ENCODE measurements at places on chromosomes 7 and 10. TPM values are rescaled to one million over a fixed set of nuclear protein-coding genes. Genes with fewer than 3 reads are reported as not detected.

DNA sequence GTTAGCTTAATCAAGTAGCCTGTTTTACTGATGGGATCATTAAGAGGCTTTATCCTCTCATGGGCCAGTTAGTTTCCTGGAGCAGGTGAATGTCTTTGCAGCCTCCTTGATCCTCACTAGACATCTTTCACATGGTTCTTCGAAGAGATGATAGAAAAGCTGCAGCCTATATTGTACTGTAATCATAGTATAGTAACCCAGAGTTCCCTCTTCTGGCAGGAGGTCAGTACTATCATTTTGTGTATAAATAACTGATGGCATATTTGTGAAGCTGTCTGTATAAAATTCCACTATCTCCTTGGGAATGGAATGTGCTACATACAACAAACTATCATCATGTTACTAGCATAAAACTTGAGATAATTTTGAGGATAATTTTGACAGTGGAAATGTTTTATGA lies 123.8 kb upstream of the PRPS1L1 start:
- H3K4me3 ChIP-seq: no peak overlapping the region
- H3K27me3 ChIP-seq: peaks cover 7% of the 10 kb centered on the region
- H3K36me3 ChIP-seq: no peaks in the 10 kb centered on the region
- peaks cover 5% of the 10 kb centered on the region for H3K4me1 ChIP-seq
- no peak for DNase-seq
- no peak overlapping the region for H3K27ac ChIP-seq

DNA sequence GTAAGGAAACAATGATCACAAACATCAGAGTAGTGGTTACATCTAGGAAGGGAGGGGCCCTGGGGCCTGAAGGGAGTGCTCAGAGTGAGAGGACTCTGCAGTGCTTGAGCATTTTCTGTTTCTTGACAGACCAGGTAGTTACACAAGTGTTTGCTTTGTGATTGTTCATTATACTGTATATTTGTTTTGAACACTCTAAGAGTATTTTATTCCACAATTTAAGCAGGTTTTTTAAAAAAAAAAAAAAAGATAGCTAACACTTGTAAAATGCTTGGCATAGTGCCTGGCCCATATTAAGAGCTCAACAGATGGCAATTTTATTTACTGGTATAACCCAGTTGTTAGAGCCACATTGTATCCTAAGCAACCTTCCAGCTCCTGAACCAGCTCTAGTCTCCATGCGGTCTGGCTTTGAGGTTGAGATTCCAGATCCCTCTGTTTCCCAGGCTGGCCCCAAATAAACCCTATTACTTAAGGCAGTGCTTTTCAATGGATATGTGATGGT lies 20.1 kb upstream of the ATXN7L1 start:
- H3K27ac ChIP-seq: no peak overlapping the region
- no peak overlapping the region for H3K4me3 ChIP-seq
- no peaks in the 10 kb centered on the region for H3K27me3 ChIP-seq
- no peak for DNase-seq
- H3K36me3 ChIP-seq: no peaks in the 10 kb centered on the region

DNA sequence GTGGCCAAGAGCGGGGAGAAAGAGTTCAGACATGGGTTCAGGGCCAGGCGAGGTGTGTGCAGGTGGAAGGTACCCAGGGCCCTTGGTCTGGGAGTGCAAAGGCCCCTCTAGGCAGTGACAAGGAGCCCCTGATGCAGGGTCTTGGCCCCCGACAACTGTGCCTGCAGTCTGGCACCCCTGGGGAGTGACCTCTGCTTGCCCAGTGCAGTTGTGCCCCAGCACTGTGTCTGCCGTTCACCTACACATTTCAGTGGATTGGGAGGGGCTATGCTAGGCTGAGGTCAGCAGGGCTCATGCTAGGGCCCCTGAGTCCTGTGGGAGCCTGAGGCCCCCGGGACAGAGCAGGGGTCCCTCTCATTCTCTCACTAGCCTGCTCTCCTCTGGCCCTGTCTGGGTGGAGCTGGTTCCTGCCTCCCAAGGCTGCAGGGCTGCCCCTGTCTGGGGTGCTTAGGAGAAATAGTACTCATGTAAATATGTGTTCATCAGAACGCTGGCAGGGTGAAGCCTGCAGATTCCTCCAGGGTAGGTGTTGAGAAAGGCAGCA lies 550.4 kb downstream of the TCERG1L start:
- H3K36me3 ChIP-seq: no peaks in the 10 kb centered on the region
- no peak for DNase-seq
- H3K4me3 ChIP-seq: no peak overlapping the region
- no peaks in the 10 kb centered on the region for H3K4me1 ChIP-seq
- H3K27me3 ChIP-seq: no peaks in the 10 kb centered on the region
- no peak overlapping the region for H3K27ac ChIP-seq

Gene ATRNL1
- not detected for total RNA-seq

Gene C10orf105
- not detected for total RNA-seq

Gene POLD2
- 101 TPM for total RNA-seq

DNA sequence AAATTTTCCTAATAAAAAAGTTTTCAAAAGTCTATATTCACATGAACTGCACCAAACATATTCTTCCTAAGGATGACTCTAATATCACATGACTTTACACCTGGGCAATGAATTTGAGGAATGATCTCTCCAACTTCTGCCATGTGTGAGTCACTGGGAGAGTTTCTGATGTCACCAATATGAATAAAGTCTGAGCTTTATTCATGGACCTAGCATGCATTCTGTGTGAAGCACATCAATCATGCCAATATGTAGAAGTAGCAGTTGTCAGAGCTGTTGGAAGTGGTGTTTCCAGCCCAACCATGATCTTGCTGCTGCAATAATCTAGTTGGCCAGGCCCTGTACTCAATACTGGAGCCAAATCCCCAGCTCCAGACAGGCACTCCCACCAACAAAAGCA lies 91.7 kb upstream of the IFRD1 start:
- H3K27ac ChIP-seq: no peak overlapping the region
- no peaks in the 10 kb centered on the region for H3K36me3 ChIP-seq
- H3K4me1 ChIP-seq: no peaks in the 10 kb centered on the region
- H3K27me3 ChIP-seq: peaks cover 30% of the 10 kb centered on the region
- no peak for DNase-seq
- no peak overlapping the region for H3K4me3 ChIP-seq

Gene IGF2BP3
- total RNA-seq: 0.31 TPM

GRCh38 chr7:52017802-52018679 lies 701.4 kb upstream of the COBL start:
- no peaks in the 10 kb centered on the region for H3K4me1 ChIP-seq
- no peak overlapping the region for H3K27ac ChIP-seq
- no peak overlapping the region for H3K4me3 ChIP-seq
- DNase-seq: no peak
- H3K27me3 ChIP-seq: no peaks in the 10 kb centered on the region

Gene AEBP1
- total RNA-seq: 1.0 TPM

- peaks cover 26% of the 10 kb centered on the region for H3K27me3 ChIP-seq
- no peak overlapping the region for H3K4me3 ChIP-seq
- no peaks in the 10 kb centered on the region for H3K4me1 ChIP-seq
- no peaks in the 10 kb centered on the region for H3K36me3 ChIP-seq
- no peak for DNase-seq
Observed at GRCh38 chr10:75708060-75708459, 276.6 kb downstream of the LRMDA start.

Gene CCDC172
- total RNA-seq: not detected

GRCh38 chr7:156610130-156610529 lies 30.4 kb upstream of the RNF32 start:
- H3K27ac ChIP-seq: no peak overlapping the region
- no peak overlapping the region for H3K4me3 ChIP-seq
- H3K27me3 ChIP-seq: peaks cover 28% of the 10 kb centered on the region
- peaks cover 11% of the 10 kb centered on the region for H3K4me1 ChIP-seq
- H3K36me3 ChIP-seq: no peaks in the 10 kb centered on the region

Gene BHLHA15
- total RNA-seq: 2.4 TPM

- peaks cover 23% of the 10 kb centered on the region for H3K36me3 ChIP-seq
- H3K27me3 ChIP-seq: peaks cover 8% of the 10 kb centered on the region
- peak overlapping the region; percentile 93 for H3K27ac ChIP-seq
- DNase-seq: no peak
Observed at GRCh38 chr7:96708872-96709271, 774 bp downstream of the SEM1 start.

DNA sequence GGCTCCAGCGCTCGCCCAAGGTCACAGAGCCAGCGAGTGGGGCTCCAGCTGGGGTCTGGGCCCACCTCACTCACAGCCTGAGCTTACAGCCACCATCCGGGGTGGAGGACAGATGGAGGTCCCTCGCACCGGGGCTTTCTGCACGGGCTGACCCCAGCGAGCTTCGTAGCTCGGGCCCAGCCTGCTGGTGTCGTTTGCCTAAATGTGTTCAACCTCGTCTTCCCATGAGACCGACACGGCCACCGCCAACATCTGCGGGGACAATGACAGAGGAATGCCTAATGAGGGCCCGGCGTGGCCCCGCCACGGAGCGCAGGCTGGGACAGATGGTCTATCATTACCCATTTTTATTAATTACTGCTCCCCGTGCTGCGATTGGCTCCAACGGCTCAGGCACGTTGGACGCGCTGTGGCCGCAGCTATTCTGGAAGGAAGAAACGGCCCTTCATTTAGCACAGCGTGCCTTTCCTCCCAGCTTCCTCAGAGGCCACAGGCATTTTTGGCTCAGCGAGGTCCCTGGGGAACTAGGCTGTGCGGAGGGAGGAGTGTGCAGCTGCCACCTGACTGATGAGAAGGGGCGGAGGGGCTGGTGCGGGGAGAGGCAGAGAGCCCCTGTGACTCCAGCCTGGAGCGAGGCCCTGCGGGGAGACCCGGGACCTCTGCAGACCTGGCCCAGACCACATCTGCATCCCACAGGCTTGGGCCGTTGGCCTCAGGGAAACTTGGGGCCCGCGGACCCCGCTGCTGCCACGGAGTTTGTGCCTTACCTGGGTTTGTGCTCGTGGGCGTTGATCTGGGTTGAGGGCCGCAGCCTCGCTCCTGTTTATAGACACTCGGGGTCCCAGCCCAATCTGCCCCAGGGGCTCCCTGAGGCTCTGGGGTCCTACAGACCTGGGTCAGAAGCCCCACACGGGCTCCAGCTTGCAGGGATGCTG lies 22.9 kb upstream of the ELFN1 start:
- H3K4me3 ChIP-seq: no peak overlapping the region
- H3K4me1 ChIP-seq: no peaks in the 10 kb centered on the region
- no peak overlapping the region for H3K27ac ChIP-seq

Gene HTR5A
- total RNA-seq: not detected

Gene C10orf62
- not detected for total RNA-seq

DNA sequence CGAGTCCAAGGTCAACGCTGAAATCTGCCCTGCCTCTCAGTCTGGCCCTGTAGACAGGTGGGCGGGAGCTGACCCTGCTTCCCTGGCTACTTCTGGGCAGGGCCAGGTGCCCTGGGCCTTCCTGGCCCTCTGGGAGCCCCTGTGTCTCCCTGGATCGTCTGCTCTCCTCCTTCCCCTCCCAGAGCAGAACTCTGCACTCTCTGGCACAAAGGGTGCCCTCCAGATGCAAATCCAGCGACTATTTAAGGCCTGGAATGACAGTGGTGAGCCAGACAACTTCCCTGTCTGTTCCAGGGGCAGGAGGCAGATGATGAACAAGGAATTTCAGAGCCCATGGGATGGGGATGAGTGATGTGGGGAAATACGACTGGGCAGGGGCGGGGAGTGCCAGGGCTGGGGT lies 63.4 kb downstream of the C10orf105 start:
- H3K36me3 ChIP-seq: no peaks in the 10 kb centered on the region
- H3K27ac ChIP-seq: no peak overlapping the region
- no peaks in the 10 kb centered on the region for H3K4me1 ChIP-seq
- no peak for DNase-seq
- H3K4me3 ChIP-seq: no peak overlapping the region

- H3K36me3 ChIP-seq: no peaks in the 10 kb centered on the region
- H3K27ac ChIP-seq: no peak overlapping the region
- DNase-seq: peak; percentile 41
- H3K4me3 ChIP-seq: no peak overlapping the region
- peaks cover 3% of the 10 kb centered on the region for H3K27me3 ChIP-seq
Observed at GRCh38 chr10:86286236-86287109, 80.1 kb downstream of the GRID1 start.

DNA sequence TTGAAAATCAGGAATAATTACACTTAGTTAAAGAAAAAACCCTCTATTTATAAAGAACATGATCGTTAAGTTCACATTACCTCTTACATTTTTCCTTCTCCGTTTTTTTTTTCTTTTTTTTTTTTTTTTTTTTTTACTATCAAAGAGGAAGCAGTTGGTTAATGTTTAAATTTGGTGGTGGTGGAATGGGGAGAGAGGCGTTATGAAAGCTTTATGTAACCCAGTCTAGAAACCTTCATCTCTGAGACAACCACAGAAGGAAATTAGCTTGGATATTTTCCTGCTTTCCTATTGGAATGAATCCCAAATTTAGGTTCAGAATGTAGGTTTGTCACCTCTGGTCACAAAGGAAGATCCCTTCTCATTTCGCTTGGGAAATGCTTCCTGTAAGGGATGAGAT lies 31.5 kb upstream of the LHFPL3 start:
- no peak overlapping the region for H3K4me3 ChIP-seq
- peaks cover 14% of the 10 kb centered on the region for H3K27me3 ChIP-seq
- H3K4me1 ChIP-seq: no peaks in the 10 kb centered on the region
- DNase-seq: no peak

Gene ADAM12
- total RNA-seq: 0.06 TPM

Gene PDE1C
- total RNA-seq: 0.39 TPM

GRCh38 chr7:47763063-47763974 lies 181.4 kb upstream of the TNS3 start:
- H3K27ac ChIP-seq: no peak overlapping the region
- H3K4me1 ChIP-seq: no peaks in the 10 kb centered on the region
- DNase-seq: no peak
- H3K27me3 ChIP-seq: peaks cover 12% of the 10 kb centered on the region
- H3K36me3 ChIP-seq: no peaks in the 10 kb centered on the region
